Activated gamma-delta T cell treated with Interleukin-2 at 50 U/mL for 16 hours (primary cell): ENCODE measurements at places on chromosomes 16 and 17.

DNA sequence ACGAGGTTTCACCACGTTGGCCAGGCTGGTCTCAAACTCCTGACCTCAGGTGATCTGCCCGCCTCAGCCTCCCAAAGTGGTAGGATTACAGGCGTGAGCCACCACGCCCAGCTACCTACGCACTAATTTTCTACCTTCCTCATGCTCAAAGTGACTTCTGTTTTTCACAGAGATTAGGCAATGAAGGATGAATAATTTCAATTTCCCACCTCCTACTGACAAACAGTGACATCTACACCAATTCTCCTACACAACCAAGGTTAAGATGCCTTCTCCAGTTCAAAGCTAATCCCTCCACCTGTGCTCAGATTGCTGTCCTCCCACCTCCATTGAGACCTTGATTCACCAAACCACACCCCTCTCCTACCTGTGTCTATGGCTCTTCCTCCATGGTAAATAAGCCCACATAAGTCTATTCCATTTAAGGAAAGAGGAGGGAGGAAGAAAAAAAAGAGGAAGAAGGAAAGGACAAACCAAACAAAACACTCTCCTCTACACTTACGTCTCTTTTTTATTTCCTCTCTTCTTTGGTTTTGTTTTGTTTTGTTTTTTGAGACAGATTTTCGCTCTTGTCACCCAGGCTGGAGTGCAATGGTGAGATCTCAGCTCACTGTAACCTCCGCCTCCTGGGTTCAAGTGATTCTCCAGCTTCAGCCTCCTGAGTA lies 5.5 kb upstream of the MED11 start:
- no peak for DNase-seq

DNA sequence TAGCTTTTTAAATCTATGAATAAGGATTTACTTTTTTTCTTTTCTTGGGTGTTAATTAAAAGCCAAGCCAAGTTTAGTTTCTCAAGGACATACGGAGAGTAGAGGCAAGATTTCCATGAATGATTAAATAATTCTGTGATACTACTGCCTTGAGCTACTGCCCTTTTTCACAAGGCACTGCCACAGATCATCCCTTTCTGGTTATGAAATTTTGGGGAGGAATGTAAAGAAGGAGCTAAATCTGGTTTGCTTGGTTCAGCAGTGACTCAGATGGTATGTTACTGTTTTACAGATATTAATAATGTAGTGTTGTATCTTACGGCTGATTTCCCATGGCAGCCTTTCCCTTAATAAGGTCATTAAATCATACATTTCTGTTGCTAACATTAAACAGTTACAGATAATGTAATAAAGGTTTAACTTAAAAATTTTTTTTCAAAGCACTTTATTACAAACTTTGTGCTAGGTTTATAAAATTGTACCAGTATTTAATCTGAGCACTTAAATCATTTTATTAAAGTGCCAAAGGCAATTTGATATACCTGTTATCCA lies 2.6 kb downstream of the WSB1 start:
- DNase-seq, result no peak

DNA sequence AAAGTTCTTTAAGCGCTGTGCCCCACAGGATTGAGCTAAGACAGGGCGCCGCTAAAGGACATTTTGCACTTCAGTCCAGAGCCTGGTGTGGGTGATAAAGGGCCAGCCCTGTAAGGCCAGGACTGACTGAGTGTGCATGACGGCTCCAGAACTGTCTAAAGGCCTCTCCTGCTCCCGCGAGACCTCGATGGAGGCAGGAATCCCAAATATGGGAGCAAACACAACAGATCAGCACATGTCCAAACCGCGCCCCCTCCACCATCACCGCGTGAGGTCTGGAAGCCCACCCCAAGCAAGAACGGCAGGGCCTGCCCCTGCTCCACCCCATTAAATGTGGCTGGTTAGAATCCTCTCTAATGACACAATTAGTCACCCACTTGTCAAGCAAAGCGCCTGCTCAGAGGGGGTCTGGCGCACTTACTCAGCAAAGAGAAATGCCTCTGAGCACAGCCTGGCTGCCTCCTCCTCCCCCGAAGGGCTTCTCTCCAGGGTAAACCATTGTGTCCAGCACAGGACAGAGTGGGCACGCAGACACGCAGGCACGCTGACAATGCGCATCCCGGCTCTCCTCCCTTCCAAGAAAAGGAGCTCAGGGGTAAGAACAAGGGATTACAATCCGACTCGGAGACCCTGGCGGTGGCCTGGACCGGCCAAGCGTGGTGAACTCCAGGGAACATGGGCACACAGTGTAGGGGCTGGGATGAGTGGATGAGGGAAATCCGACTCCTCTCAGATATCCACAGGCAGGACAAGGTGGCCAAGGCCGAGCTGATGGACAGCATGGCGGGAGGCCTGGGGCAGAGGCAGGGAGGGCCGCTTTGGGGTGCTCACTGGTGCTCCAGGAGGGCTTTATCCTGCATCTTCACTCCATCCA lies 1.5 kb downstream of the MXRA7 start:
- DNase-seq, result no peak

- no peak for DNase-seq
These were observed 24.3 kb upstream of the MLKL start for GRCh38 chr16:74724820-74725549.

- DNase-seq, result no peak
These were observed 6.1 kb upstream of the LIG3 start for GRCh38 chr17:34974179-34974578.

GRCh38 chr16:4263504-4264436 lies 9.1 kb downstream of the TFAP4 start:
- no peak for DNase-seq

DNA sequence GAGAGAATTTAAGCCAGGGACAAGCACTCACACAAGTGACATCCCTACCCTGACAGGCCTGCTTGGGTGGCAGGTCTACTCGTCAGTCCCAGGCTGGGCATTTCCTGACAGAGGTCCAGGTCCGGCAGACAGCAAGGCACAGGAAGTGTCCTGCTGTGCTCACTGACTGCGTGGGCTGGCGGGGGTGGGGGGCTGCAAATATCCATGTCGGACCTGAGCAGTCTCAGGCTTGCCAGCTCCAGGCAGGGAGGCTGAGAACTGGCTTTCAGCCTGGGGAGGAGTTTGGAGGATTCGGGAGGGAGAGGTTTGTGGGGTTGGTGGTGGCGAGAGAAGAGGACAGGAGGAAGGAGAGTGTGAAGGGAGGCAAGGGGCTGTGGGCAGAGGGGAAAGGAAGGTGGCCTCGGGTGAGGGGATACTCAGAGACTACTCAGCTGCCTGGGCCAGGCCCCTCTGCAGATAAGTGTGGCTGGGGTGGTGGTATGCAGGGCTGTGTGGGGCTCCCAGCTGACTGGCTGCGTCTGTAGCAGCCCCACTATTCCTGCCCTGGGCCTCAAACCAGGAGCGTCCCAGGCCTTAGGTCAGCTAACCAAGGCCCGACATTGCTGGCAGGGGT lies 7.8 kb downstream of the HIC1 start:
- DNase-seq, result no peak

- peak; percentile 65 for DNase-seq
These were observed 127.2 kb downstream of the HS3ST3B1 start for GRCh38 chr17:14427900-14428647.

DNA sequence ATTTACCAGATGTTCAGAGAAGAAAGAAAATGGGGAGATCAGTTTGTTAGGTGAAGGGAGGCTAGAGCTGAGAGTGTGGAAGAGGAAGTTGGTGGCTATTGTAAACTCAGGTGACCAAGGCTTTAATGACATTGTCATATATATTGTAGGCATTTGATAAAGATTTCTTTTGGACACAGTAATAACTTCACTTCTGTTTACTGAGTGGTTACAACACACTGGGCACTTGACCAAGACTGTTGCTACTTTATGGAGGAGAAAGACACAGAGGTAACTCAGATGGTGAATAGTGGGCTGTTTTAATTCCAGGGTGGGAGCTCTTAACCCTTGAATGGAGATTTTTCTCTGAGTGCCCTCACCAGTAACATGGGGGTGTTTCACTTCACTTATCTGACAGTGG lies 46.0 kb downstream of the TNRC6A start:
- DNase-seq, result no peak
